ENCODE measurements at places on chromosomes 7 and 10.

- no peak for DNase-seq
Observed at GRCh38 chr7:5780801-5781496, 514 bp downstream of the RNF216 start.

- no peak for DNase-seq
Observed at GRCh38 chr7:100563809-100564400, 9.8 kb downstream of the SAP25 start.

- no peak for DNase-seq
Observed at GRCh38 chr7:41981046-41982040, 255.7 kb downstream of the GLI3 start.

- no peak for DNase-seq
Observed at GRCh38 chr7:9691286-9691685, 1257.9 kb downstream of the NXPH1 start.

GRCh38 chr10:128463991-128464760 is 338.0 kb upstream of the MKI67 start:
- DNase-seq, result no peak

DNA sequence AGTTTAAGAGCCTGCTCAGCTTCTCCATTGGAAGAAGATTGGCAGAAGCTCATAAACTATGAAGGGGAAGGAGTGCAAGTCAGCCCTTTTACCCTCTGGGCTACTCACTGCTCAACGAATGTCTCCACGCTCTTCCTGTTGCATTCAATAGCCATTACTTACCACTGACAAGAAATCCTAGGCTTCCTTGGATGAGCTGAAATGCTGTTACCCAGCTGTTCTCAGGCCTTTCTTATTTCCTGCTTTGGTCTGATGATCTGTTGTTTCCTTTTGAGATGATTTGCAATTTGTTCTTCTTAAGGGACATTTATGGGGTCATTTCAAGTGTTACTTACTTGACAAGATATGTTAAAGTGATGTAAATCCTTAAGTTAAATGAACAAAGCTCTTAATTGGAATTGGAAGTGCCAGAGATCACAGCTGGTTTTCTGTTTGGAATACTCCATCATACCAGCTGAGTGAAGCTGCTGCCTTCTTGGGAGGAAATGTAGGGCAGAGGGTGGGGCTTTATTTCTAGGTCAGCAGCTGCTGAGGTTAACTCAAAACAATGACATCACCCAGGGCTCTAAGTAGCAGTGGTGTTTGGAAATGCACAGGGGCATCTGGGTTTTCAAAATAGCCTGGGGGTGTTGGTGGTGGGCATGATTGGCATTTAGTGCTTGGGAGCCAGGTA is 170.0 kb downstream of the PRKCQ start:
- no peak for DNase-seq

- no peak for DNase-seq
Observed at GRCh38 chr7:68216051-68216450, 1219.4 kb downstream of the TYW1 start.

GRCh38 chr7:138658889-138659288 is 42.3 kb downstream of the SVOPL start:
- no peak for DNase-seq

DNA sequence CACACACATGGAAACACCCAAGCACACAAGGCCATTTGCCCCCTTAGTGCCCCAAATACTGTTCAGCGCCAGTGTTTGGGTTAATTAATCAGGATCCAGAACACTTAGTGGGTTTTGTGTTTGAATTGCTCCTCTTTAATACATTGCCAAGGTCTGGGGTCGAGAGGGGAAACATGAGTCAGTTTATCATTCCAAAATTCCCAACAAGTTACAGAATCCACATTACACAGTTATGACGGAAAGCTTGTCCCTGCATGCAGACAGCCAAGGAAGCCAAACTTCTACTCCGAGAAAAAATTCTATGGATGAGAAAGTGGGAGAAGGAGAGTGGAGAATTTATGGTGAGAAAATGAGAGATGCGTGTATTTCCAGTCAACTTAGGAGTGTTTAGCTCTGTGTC is 189.0 kb downstream of the NPSR1 start:
- DNase-seq, result no peak

- no peak for DNase-seq
Observed at GRCh38 chr10:79021948-79022499, 46.7 kb upstream of the ZMIZ1 start.

DNA sequence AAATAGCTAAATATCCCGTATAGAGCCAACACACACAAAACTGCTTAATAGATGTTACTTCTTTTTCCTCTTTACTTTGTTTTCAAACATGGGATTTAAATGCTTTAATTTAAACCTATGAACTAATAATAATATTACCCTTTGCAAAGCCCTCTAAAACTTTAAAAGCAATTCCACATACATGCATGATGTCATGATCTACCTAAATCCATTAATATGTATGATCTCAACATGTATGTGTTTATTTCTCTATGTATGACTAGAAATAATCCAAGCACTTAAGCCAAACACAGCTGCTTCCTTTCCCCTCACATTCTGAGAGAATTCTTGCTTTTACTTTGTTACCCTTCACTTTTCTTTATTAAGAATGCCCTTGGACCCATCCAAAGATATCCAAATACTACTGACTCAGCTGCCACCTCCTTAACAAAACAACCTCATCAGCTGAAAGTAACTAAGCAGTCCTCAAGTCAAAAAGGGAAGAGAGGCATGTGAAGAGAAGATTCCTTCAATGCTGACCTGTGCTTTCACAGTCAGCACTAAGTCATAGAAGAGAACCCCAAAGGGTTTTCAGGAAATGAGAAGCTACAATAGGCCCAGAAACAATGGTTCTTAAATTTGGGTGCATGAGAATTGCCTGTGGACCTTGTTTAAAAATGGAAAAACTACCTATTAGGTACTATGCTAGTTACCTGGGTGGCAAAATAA is 266.4 kb upstream of the LRGUK start:
- DNase-seq, result no peak

DNA sequence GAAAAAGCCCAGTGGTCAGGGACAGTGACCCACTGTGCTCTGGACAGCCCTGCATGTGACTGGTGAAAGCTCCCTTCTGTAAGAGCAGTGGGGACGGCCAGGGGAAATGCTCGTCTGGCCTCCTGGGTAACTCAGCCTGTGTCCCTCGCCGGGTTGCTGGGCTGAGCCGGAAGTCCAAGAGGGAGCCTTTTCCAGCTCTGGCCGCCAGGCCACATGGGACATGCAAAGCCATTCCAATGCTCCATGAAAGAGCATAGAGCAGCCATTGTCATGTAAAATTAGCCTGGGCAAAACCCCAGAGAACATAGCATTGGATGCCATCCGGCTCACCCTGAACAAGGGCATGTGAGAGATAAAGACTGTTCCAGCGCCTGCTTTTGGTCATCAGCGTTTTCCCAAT is 64.9 kb upstream of the ADRB1 start:
- no peak for DNase-seq

DNA sequence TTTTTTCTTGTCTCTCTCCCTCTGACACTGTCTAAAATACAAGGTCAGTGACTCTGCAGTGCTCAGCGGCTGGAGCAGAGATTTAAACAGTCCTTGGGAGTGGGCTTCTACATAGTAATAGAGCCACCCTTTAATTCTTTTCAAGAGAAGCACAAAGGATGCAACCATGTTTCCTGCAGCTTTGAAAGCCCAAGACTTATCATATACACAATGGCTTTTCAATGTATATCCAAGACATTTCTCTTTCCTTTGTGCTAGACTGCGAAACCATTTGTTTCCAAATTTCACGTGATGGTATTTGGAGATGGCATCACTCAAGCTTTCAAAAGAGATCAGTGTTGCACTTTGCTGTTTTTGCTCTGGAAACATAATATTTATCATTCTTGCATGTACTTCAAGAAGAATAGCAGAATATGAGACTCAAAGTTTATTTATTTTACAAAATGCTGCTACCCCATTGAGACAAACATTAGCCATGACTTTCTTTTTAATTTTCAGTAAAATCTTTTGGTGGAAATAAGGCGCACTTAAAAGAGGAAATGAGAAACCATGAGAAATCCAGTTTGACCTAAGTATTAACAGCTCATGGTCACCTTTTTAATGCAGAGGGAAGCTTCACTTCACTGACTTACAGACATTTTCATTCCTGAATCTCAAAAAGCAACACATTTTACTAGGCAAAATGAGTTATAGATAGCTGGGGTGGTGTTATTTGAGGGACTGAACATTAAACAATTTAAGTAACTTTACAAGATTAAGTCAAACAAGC is 76.6 kb downstream of the SEMA3C start:
- no peak for DNase-seq

- no peak for DNase-seq
Observed at GRCh38 chr10:26310361-26310760, 93.8 kb downstream of the GAD2 start.

GRCh38 chr7:114944745-114945625 is 23.1 kb downstream of the MDFIC start:
- DNase-seq, result no peak

- no peak for DNase-seq
Observed at GRCh38 chr10:58757352-58758065, 244.8 kb downstream of the BICC1 start.

DNA sequence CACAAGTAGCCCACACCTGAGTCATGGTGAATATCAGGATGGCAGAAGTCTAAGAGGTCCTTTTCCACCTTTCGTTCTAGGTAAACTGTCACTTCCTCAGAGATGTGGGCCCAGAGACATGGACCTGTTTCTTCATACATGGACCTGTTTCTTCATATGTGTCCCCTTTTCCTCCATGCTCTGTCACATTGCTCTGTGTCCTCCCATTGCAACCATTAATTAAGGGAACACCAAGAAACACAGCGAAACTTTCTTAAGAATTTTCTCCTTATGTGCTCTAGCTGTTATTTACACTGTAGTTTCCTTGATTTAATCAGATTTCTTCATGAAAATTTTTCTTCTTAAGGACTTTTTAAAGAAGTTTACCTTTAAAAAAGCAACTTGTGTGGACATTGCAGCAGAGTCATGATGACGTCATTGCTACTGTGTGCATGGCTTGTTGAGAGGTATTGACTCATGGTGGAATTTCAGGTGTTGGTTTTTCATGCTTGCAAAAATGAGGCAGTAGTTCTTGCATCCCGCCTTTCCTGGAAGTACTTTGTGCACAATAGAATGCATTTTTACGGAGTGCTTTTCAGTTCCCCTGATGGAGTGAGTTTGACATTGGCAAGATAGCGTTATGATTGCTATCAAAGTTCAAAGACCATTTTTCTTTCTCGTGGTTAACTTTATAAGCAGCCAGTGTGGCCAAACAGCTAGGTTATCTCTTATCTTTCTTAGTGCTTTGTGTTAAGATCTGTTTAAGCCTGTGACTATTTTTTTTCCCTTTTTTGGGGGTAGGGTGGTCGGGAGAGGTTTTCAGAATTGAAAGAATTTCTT is 37.7 kb downstream of the CFAP58 start:
- DNase-seq, result no peak

DNA sequence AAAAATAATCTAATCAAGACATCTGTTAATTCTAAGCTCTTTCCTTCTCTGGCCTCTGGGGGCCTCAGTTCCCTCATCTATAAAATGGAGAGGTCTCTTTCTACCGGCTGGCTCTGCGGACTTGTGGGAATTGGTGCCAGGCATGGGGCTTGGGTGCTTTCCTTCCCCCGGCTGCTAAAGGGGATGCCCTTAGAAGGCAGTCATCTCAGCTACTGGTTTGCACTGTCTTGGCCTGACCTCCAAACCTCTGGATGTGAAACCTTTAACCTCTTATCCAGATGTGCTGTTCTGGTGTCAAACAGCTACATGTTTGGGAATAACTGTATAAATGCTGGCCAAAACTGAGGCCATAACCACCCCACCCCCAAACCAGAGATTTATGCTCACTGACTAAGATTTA is 320.0 kb downstream of the RPS24 start:
- no peak for DNase-seq

DNA sequence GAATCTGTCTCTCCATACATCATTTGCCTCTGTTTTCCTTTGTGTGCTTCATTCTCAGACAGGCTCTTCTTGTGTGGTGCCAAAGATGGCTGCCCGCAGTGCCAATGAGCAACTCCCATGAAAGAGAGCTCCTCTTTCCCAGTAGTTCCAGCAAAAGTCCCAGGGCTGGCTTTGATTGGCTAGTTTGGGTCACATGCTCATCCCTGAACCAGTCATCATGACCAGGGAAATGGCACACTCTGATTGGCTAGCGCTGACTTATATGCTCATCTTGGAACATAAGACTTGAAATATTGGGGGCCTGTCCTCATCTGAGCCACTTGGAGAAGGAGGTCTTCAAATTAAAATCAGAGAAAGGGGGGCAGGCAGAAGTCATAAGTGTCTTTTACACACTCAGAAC is 112.7 kb downstream of the CDH23 start:
- DNase-seq, result no peak

GRCh38 chr10:29841724-29842649 is 207.2 kb upstream of the SVIL start:
- no peak for DNase-seq

GRCh38 chr10:43259213-43259991 is 7.5 kb downstream of the RASGEF1A start:
- no peak for DNase-seq

DNA sequence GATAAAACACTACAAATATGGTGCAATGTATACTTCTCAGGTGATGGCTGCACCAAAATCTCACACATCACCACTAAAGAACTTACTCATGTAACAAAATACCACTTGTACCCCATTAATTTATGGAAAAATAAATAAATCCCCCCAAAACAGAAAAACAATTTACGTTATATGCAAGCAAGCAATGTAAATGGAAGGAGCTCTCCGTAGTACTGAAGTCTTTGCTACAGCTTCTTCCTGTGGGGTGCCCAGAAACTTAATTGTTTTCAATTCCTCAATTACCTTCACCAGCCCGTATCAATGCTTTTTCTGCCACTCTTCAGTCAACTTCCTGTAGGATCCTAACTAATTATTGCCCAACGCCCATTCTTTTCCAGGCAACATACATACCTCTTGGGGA is 138.1 kb downstream of the RELN start:
- no peak for DNase-seq

- no peak for DNase-seq
Observed at GRCh38 chr7:73904219-73905137, 43.5 kb downstream of the TMEM270 start.

- DNase-seq, result no peak
Observed at GRCh38 chr7:3033581-3033980, 10.1 kb downstream of the CARD11 start.

DNA sequence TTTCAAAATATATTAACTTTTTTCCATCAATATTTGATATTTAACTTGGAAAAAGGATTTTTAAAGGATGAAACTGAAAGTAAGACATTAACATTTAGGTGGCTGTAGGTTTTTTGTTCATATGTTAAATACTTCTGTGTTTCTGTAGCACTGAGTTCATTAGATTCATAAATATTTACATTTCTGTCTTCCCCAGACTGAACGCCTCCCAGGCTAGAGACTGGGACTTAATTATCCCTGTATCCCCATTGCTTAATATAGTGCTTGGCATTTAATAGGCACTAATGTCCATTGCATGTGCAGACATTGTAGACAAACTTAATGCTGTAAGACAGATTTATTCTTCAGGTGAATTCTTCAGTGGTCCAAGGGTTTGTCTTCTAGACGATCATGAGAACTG is 7.4 kb downstream of the PTPN12 start:
- no peak for DNase-seq

- peak; percentile 85 for DNase-seq
Observed at GRCh38 chr7:47979145-47979831, at the start of gene HUS1. HUS1 (minus strand) TSS chr7:47979615; CDS start chr7:47979519, 96 bp downstream.

GRCh38 chr10:118913825-118914224 is 115.7 kb upstream of the NANOS1 start:
- DNase-seq, result no peak
